ENCODE measurements at places on chromosomes 12 and 14.
A peak's percentile ranks its signal among the peaks of the same experiment; 100 is the strongest.

DNA sequence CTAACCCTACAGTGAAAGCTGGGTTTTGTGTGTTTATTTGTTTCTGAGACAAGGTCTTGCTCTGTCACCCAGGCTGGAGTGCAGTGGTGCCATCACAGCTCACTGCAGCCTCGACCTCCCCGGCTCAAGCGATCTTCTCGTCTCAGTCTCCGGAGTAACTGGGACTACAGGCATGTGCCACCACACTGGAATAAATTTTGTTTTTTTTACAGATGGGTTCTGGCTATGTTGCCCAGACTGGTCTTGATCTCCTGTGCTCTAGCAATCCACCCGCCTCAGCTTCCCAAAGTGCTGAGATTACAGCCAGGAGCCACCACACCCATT is 26.4 kb downstream of the TBX3 start:
- DNase-seq: no peak

- no peak for DNase-seq
Measured at GRCh38 chr14:85315733-85316290, 214.1 kb upstream of the FLRT2 start.

DNA sequence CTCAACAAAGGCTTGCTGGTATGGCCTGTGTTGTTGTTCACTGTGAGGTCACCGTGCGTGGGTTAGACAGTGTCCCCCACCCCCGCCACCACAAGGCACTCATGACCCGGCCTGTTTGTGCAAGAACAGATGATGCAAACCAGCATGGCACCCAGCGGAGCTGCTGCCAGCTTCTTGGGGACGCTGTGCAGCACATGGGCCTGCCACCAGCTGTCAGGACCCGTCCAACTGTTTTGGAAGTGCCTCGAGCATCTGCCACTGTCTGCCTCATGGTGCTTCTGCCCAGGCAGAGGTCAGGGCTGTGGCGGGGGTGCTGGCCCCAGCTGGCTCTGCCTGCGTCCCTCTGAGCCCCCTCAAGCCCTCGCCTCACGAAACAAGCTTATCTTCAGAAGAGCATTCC is 1.5 kb downstream of the ASB2 start:
- no peak for DNase-seq

DNA sequence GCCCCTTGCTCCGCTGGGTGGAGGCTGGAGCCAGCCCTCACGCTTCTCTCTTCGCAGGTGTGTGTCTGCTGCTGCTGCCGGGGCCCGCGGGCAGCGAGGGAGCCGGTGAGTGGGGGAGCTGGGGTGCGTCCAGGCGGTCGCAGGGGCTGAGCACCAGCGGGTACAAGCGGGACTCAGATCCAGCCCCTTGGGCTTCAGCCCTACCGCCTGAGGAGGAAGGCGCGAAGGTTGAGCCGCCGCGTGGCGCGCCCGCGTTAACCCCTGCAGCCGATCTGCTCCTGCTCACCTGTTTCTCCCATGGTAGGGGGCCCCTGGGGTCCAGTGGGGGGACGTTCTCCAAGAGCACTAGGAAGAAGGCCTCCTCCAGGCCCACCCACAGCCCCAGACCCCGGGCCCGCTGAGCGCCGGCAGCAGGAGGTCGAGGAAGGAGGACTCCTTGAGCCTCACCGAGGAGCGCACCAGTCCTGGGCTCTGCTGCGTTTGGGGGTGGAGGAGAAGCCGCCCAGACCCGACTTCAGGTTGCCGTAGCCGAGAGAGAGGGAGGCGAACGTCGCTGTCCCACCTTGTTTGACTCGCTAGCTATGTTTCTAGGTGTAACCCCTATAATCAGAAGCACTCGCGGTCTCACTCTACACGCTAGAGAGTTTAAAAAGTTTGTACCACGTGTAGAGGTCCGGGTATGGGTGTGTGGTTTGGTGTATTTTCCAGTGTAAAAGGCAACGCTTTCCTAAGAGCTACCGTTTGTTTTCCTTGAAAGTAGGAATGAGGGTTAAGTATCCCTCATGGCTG is 834 bp downstream of the COCH start:
- DNase-seq: no peak

DNA sequence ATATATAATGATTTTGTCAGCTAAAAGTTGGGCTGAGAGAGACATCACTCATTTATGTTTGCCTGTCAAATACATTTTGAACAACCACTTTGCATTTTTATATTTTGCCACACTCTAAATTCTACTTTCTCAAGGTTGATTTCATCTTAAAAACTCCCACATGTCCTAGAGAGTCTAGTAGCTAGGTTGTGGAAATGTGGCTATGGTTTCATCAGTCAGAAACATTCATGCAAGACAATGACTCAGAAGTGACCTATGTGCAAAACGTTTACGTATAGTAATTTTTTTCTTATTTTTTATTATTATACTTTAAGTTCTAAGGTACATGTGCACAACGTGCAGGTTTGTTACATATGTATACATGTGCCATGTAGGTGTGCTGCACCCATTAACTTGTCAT is 27.4 kb upstream of the PRKD1 start:
- DNase-seq: no peak

- DNase-seq: no peak
Measured at GRCh38 chr14:90239139-90239538, 17.2 kb upstream of the PSMC1 start.

- DNase-seq: no peak
Measured at GRCh38 chr12:49792976-49793580, 35.1 kb downstream of the NCKAP5L start.

GRCh38 chr14:96592591-96593386 is 90.6 kb downstream of the PAPOLA start:
- no peak for DNase-seq

DNA sequence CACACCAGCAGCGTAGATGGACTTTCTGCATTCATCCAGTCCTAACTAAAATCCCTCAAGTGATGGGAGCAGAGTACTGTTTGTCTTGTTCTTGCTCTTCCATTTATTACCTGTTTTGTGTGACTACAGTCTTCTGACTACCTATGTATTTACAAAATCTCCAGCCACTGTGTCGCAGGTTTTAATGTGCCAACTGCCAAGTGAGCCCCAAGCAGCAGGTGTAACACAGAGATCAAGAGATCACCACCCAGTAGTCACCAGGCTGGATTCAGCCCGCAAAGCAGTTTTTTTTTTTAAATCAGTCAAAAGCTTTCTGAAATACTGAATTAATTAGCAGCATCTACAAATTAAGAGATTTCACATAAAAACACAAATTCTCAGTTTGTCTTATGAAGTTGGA is 724.1 kb upstream of the USP15 start:
- no peak for DNase-seq

DNA sequence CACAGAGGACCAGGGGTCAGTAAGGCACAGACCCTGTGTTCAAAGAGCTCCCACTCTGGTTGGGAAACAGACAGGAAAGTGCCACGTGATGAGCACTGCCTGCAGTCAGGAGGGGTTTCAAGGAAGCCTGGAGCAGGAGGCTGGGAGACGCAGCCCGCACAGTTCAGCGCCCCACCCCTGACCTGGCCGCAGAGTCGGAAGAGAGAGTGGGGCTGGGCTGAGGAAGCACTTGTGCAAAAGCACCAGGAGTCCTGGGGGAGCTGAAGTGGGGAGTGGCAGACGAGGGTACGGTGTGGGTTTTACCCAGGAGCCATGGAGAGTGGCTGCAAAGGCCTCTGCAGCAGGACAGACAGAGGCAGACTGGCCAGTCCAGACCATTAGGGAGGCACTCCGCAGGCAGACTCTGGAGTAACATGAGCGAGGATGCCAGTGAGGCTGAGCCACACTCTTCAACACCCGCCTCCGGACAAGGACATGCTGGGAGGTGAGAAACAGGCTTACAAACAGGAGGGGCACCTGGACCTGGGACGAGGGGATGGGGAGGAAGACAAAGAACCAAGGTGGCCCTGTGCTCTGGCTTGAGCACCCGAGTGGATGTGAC is 85.7 kb upstream of the GPR68 start:
- no peak for DNase-seq

- no peak for DNase-seq
Measured at GRCh38 chr14:96264853-96265252, 8.8 kb downstream of the BDKRB1 start.

DNA sequence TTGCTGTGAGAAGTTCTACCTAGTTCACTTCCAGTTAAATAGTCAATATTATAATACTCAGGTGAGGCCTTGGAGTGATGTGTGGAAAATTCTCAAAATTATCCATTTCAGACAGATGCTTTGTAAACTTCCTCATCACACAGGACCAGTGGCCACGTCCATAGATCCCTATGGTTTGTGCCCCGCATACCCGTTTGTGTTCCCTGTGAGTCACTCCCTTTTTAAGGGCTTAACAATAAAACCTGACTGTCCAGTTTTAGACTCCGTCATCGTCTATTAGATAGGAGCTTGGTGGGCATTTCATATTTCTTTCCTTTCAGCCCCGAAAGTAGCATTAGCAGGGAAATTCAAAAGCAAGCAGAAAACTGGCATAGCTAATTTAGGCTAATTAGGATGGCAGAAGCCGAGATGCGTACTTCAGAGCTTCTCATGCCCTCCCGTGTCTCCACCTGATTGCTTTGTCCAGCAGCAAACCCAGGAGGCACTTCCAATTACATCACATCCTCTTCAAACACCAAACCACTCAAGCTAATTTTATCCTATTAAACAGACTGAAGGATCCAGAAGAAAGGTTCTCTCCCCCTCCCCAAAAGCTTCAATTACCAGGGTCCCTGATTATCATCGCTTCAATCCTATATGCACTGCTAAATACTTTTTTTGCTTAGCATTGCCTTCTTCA is 186.6 kb upstream of the OTX2 start:
- no peak for DNase-seq

DNA sequence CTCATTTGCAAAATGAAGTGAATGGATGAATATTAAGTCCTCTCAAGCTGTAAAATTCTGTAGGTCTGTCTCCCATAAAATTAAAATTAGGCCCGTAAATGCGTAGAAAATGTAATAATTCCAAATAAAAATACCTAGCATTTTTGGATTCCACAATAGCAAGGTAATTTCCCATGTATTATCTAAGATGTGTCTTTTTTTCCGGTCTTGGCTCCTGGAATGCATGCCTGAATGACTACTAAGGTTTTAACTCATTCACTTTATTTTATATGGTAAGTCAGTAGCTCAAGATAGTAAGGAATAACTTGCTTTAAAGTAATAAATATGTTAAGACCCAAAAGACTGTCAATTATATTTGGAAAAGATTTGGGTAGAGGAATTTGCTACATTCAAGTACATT is 11.1 kb downstream of the TXNRD1 start:
- DNase-seq: no peak

DNA sequence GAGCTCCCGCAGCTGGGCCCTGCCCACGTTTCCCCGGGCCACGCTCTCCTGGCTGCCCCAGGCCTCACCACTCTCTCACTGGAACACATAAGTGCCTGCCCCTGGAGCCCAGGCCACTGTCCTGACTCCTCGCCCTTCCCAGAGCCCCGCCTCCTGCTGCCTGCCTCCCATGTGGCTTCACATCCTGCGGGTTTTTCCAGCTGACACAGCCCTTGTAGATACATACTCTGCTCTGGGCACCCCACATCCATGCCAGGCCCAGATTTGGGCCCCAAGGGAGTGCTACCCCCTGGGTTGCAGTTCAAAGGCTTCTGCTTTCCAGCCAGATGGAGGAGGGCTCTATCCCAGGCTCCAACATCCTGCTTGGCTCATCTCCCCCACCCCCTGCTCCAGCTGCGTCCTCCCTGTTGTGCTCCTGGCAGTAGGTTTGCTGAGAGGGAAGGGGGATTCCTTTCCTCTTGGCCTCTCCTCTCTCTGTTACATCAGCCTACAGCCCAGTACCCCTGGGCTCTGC is 60.1 kb downstream of the TSPAN9 start:
- DNase-seq: no peak

- DNase-seq: no peak
Measured at GRCh38 chr14:93884950-93885349, 42.2 kb upstream of the FAM181A start.

DNA sequence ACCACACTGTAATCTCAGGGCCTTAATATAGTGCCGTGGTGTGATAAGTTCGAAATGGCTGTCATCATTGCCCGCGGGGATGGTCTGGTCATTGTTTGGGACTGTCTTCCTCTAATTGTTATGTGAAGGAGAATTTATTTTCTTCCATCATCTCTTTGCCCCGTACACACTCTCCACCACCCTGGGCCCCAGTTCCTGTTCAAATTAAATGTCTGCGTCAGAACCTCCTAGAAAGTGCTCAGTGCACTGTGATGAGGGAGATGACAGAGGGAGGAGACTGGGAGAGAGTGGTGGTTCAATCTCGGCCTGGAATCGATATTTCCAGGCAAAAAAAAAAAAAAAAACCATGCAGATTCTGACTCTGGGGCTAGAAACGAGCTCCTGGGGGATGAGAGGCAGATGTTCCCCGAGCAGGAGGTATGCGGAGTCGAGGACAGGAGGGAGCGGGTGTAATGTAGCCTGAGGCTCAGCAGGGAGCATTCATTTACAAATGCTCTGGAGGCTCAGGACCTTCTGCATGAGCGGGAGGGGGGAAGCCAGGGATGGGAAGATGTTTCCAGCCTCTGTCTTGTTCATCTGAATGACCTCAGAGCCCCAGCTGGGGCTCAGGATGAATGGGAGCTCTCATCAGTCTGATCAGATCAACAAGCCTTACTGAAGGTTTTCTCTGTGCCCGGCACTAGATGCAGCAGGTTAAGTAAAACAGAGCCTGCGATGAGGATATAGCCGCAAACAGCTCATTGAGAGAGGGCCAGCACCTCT is 219.5 kb downstream of the TBX5 start:
- DNase-seq: no peak

- no peak for DNase-seq
Measured at GRCh38 chr14:70602254-70602653, 1.8 kb upstream of the MED6 start.

GRCh38 chr12:19893514-19893913 is 454.2 kb downstream of the AEBP2 start:
- DNase-seq: no peak

- no peak for DNase-seq
Measured at GRCh38 chr12:124790650-124791400, 72.8 kb downstream of the SCARB1 start.

GRCh38 chr12:40209886-40210285 is 14.9 kb upstream of the LRRK2 start:
- no peak for DNase-seq

- peak; percentile 27 for DNase-seq
Measured at GRCh38 chr12:109347589-109347988, at the start of gene MYO1H. MYO1H (plus strand) TSS chr12:109347900; CDS start chr12:109347961, 61 bp downstream.

- DNase-seq: no peak
Measured at GRCh38 chr12:91177381-91177780, 5.2 kb downstream of the DCN start.

DNA sequence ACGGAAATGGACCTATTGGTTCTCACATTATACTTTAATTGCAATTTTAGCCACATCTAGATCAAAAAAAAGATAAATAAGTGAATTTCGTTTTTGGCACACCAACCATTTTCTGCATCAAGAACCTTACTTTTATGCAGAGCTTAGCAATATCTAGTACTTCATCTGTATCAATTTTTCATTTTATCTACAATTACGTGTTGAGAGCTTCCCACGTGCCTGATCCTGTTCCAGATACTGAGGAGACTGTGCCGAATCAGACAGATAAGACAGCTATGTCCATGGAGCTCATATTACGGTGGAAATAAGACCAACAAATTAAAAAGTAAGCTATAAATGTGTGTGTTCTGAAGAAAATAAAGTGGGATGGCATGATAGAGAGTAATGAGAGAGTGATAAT is 101.6 kb downstream of the MGAT4C start:
- no peak for DNase-seq

All from right renal pelvis (tissue), 4 donors.